Cardiac muscle cell (in vitro differentiated cells and primary cell): ENCODE measurements at places on chromosomes 4 and X.

DNA sequence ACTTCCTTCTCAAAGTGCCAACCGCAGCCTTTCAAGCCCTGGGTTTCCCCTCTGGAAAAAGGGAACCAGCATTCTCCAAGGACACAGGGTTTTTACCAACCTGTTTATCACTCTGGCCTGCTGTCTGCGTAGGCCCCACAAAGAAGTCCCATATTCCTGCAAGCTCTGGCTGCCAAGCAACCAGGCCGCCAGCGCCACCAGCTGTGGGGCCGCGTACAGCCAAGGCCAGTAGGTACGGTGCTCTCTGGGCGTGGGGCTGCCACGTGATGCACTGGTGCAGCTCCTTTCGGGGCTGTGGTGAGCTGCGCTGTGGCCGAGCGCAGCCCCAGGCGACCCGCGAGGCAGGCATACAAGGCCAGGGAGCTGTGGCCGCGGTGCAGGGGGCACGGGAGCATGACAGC lies 22.1 kb downstream of the LUZP4 start:
- H3K4me1 ChIP-seq = peaks cover 12% of the 10 kb centered on the region
- peak; percentile 81 for DNase-seq
- no peak overlapping the region for H3K4me3 ChIP-seq
- H3K27ac ChIP-seq = no peak overlapping the region

DNA sequence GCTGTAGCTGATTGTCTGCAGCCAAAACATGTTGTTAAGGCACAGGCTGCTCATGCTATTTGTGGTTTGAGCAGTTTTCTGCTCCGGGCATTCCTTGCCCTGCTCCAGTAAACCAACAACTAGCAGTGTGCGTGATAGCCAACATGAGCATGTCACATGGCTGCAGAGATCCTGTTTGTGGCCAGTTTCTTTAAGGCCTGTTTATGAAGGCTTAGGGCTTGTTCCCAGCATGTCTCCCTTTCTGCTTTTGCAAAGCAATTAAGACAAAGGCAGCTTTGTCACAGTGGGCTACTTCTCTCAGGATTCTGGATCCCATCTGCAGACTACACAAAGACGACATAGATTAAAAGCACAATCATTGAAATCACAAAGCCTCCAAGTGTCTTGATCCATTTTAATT lies 160.5 kb downstream of the ZNF518B start:
- no peak overlapping the region for H3K27ac ChIP-seq
- peaks cover 10% of the 10 kb centered on the region for H3K4me1 ChIP-seq
- no peak overlapping the region for H3K4me3 ChIP-seq

- peaks cover 19% of the 10 kb centered on the region for H3K4me1 ChIP-seq
- peak; percentile 88 for DNase-seq
- no peaks in the 10 kb centered on the region for H3K27me3 ChIP-seq
- H3K4me3 ChIP-seq = no peak overlapping the region
- no peaks in the 10 kb centered on the region for H3K36me3 ChIP-seq
Measured at GRCh38 chr4:52824603-52825459, 37.3 kb upstream of the RASL11B start.

DNA sequence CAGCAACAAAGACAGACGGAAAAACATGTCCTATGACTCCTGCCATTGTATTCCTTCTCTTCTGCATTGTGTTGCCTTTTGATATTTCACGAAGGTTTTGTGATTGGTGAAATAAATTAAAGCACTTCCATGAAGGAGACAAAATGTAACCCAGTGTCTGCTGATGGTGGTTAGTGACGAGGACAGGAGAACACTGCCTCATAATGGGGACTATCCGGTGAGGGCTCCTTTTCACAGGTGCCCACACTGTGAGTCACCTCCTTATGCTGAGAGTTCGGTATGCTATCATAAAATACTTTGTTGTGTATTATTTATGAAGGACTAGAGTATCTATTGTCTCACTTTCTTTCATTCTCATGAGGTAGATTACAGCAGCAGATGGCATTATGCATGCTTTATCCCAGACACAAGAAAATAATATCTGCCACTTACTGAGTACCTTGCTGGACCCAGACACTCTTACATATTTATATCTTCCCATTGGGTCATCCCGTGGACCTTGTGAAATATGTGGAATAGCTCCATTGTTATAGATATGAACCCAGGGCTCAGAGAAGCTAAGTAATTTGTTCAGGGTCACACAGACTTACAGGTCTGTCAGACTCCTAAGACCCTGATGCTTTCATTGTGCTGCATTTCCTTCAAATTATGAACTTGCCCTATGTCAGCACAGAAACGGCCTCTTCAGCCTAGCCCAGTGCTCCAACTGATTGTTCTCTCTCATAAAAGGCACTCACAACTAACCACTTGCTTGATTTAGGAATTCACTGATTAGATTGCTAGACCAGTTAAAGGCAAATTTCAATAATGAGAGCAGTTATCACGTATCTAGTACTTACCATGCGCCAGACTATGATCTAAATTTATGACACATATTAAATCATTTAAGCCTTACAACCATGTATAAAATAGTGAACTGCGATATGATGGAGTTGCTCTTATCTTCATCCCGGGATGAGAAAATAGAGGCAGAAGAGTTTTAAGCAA lies 31.2 kb downstream of the PLS3 start:
- no peaks in the 10 kb centered on the region for H3K36me3 ChIP-seq
- H3K4me3 ChIP-seq = no peak overlapping the region
- H3K27ac ChIP-seq = peak overlapping the region; percentile 94
- no peaks in the 10 kb centered on the region for H3K27me3 ChIP-seq

- no peaks in the 10 kb centered on the region for H3K27me3 ChIP-seq
- H3K27ac ChIP-seq = no peak overlapping the region
- peaks cover 10% of the 10 kb centered on the region for H3K4me1 ChIP-seq
- no peak overlapping the region for H3K4me3 ChIP-seq
- DNase-seq = no peak
Measured at GRCh38 chr4:37983951-37984350, 23.8 kb downstream of the PTTG2 start.

GRCh38 chr4:55838356-55838755 lies 15.1 kb upstream of the EXOC1 start:
- H3K27me3 ChIP-seq = no peaks in the 10 kb centered on the region
- no peak overlapping the region for H3K27ac ChIP-seq
- no peak for DNase-seq
- no peaks in the 10 kb centered on the region for H3K36me3 ChIP-seq
- no peaks in the 10 kb centered on the region for H3K4me1 ChIP-seq

GRCh38 chrX:130734713-130735112 lies 168.3 kb downstream of the ENOX2 start:
- peaks cover 14% of the 10 kb centered on the region for H3K4me1 ChIP-seq
- H3K36me3 ChIP-seq = no peaks in the 10 kb centered on the region
- H3K27me3 ChIP-seq = no peaks in the 10 kb centered on the region
- no peak overlapping the region for H3K4me3 ChIP-seq

DNA sequence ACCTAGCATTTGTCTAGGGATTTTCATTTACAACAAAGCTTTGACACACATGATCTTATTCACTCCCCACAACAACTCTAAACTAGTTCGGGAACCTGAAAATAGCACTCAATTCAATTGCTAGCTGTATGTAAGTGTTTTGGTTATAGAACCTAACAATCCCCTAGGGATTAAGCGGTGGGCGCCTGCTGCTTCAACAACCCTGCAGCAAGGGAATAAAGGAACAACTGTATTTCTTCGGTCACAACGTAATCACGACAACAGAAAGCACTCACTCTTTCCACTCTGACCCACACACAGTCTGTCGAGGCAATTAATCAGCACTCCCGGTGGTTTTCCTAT lies 674 bp upstream of the DIAPH2 start:
- no peaks in the 10 kb centered on the region for H3K4me1 ChIP-seq
- no peak overlapping the region for H3K27ac ChIP-seq
- no peak overlapping the region for H3K4me3 ChIP-seq
- peak; percentile 30 for DNase-seq
- no peaks in the 10 kb centered on the region for H3K36me3 ChIP-seq
- H3K27me3 ChIP-seq = no peaks in the 10 kb centered on the region

DNA sequence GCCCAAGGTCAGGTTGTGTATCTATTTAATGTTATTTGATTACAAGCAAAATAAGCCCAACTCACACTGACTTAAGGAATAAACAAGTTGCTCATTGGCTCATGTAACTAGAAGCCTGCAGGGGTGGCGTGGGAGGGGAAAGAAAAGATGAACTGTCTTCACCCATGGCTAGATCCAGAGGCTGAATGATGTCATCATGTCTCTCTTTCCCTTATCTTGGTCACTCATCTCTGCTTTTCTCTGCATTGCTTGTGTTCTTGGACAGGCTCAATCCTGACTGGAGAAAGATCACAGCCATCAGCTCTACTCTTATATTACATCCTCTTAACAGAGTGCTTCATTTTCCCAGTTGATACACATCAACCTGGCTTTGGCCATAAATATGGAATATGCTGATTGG lies 290.0 kb upstream of the DIAPH2 start:
- H3K27ac ChIP-seq = no peak overlapping the region
- H3K4me3 ChIP-seq = no peak overlapping the region
- no peaks in the 10 kb centered on the region for H3K27me3 ChIP-seq
- no peaks in the 10 kb centered on the region for H3K4me1 ChIP-seq

DNA sequence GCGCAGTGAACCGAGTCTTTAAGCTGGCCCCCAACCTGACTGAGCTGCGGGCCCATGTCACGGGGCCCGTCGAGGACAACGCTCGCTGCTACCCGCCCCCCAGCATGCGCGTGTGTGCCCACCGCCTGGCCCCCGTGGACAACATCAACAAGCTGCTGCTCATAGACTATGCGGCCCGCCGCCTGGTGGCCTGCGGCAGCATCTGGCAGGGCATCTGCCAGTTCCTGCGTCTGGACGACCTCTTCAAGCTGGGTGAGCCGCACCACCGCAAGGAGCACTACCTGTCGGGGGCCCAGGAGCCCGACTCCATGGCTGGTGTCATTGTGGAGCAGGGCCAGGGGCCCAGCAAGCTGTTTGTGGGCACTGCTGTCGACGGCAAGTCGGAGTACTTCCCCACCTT lies 2.2 kb downstream of the PLXNA3 start:
- H3K27ac ChIP-seq = no peak overlapping the region
- no peak overlapping the region for H3K4me3 ChIP-seq
- H3K27me3 ChIP-seq = no peaks in the 10 kb centered on the region
- no peaks in the 10 kb centered on the region for H3K36me3 ChIP-seq
- no peaks in the 10 kb centered on the region for H3K4me1 ChIP-seq
- DNase-seq = no peak

GRCh38 chr4:126647320-126647719 lies 985.4 kb upstream of the INTU start:
- no peak for DNase-seq
- no peak overlapping the region for H3K27ac ChIP-seq
- H3K4me3 ChIP-seq = no peak overlapping the region
- H3K36me3 ChIP-seq = no peaks in the 10 kb centered on the region
- H3K4me1 ChIP-seq = no peaks in the 10 kb centered on the region

GRCh38 chr4:103272174-103272573 lies 74.0 kb upstream of the CENPE start:
- no peaks in the 10 kb centered on the region for H3K36me3 ChIP-seq
- no peak overlapping the region for H3K27ac ChIP-seq
- no peak for DNase-seq
- H3K4me3 ChIP-seq = no peak overlapping the region

- H3K36me3 ChIP-seq = no peaks in the 10 kb centered on the region
- H3K27me3 ChIP-seq = no peaks in the 10 kb centered on the region
- H3K4me1 ChIP-seq = peaks cover 22% of the 10 kb centered on the region
- no peak overlapping the region for H3K27ac ChIP-seq
- DNase-seq = no peak
Measured at GRCh38 chr4:102165584-102165983, 179.7 kb downstream of the SLC39A8 start.

GRCh38 chr4:186012071-186012470 lies 56.9 kb upstream of the TLR3 start:
- no peaks in the 10 kb centered on the region for H3K27me3 ChIP-seq
- no peaks in the 10 kb centered on the region for H3K4me1 ChIP-seq
- H3K4me3 ChIP-seq = no peak overlapping the region
- no peaks in the 10 kb centered on the region for H3K36me3 ChIP-seq
- DNase-seq = no peak

DNA sequence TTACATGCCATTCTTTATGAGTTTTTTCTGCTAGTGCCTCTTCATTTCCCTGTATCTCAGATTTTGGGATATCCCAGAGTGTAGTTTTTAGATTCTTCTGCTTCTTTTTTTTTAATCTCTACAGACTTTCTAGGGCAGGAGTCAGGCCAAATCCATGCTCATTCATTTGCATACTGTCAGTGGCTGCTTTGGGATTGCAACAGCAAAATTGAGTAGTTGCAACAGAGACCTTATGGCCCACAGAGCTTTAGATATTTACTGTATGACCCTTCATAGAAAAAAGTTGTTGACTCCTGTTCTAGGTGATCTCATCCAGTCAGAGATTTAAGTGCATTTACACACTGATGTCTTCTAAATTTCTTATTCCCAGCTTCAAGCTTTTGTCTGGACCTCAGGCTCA lies 35.3 kb downstream of the ARFIP1 start:
- H3K27me3 ChIP-seq = no peaks in the 10 kb centered on the region
- DNase-seq = peak; percentile 79
- no peak overlapping the region for H3K27ac ChIP-seq
- no peaks in the 10 kb centered on the region for H3K36me3 ChIP-seq

GRCh38 chrX:146863566-146863965 lies 49.0 kb upstream of the CXorf51A start:
- no peaks in the 10 kb centered on the region for H3K36me3 ChIP-seq
- no peaks in the 10 kb centered on the region for H3K27me3 ChIP-seq
- H3K4me3 ChIP-seq = no peak overlapping the region
- DNase-seq = no peak
- no peaks in the 10 kb centered on the region for H3K4me1 ChIP-seq
- no peak overlapping the region for H3K27ac ChIP-seq

- no peak for DNase-seq
- no peaks in the 10 kb centered on the region for H3K27me3 ChIP-seq
- no peak overlapping the region for H3K27ac ChIP-seq
- peaks cover 9% of the 10 kb centered on the region for H3K4me1 ChIP-seq
Measured at GRCh38 chr4:168541266-168541953, 44.6 kb downstream of the PALLD start.

GRCh38 chr4:77073106-77073809 lies 2.5 kb downstream of the CCNI start:
- no peak overlapping the region for H3K27ac ChIP-seq
- peak; percentile 59 for DNase-seq
- peak overlapping the region; percentile 91 for H3K4me3 ChIP-seq
- peaks cover 24% of the 10 kb centered on the region for H3K4me1 ChIP-seq
- H3K36me3 ChIP-seq = no peaks in the 10 kb centered on the region
- H3K27me3 ChIP-seq = no peaks in the 10 kb centered on the region

GRCh38 chrX:31706466-31706865 lies 634.6 kb upstream of the FTHL17 start:
- no peaks in the 10 kb centered on the region for H3K27me3 ChIP-seq
- H3K4me3 ChIP-seq = no peak overlapping the region
- H3K4me1 ChIP-seq = peaks cover 11% of the 10 kb centered on the region
